ENCODE measurements at places on chromosomes 7 and 10.
A peak's percentile ranks its signal among the peaks of the same experiment; 100 is the strongest.

GRCh38 chr7:120221666-120222065 is 51.3 kb upstream of the KCND2 start:
- no peak for DNase-seq

- DNase-seq = no peak
These were observed 986.9 kb downstream of the REEP3 start for GRCh38 chr10:64508029-64508661.

GRCh38 chr10:107653832-107654287 is 489.4 kb upstream of the SORCS1 start:
- peak; percentile 16 for DNase-seq

GRCh38 chr7:50185951-50186682 is 93.1 kb upstream of the ZPBP start:
- DNase-seq = no peak

GRCh38 chr7:120274482-120274881 is 1.5 kb downstream of the KCND2 start:
- DNase-seq = no peak

DNA sequence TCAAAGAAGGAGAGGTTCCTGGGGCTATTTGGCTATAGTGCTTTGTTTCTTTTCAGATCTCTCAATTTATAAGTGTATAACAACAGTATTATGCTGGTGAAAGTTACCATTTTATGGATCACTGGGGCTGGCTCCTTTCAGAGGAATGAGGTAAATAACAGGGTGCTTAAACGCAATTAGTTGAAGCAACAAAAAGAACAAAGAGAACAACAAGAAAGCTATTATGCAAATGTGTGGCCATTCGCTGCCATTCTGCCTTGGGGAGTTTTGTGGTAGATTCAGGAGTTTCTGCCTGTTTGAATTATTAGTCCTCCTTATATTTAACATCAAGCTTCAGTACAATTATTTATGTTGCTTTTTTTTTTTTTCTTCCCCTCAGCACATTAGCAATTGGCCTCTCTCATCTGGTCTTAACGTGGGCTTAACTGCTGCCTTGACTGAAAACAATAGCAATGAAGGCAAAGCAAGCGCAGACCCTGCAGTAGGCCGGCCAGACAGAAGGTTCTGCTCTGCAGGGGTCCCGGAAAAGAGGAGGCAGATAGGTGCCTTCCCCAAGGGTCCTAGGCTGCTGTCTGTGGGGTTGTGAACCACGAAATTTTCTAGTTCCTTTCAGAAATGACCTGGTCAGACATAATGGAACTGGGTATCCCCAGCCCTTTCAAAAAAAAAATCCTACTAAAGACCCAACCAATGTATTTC is 339.9 kb upstream of the PODXL start:
- DNase-seq = no peak

- no peak for DNase-seq
These were observed 34.9 kb upstream of the PTF1A start for GRCh38 chr10:23157239-23157681.

- no peak for DNase-seq
These were observed 45.0 kb downstream of the ARMH3 start for GRCh38 chr10:102010961-102011360.

GRCh38 chr7:3955751-3956696 is 655.0 kb downstream of the SDK1 start:
- DNase-seq = no peak

GRCh38 chr7:3154881-3155494 is 111.3 kb upstream of the CARD11 start:
- no peak for DNase-seq

- DNase-seq = no peak
These were observed 45.5 kb upstream of the ZNRF2 start for GRCh38 chr7:30238721-30239441.

GRCh38 chr10:24952707-24953645 is 570 bp upstream of the PRTFDC1 start:
- DNase-seq = no peak

DNA sequence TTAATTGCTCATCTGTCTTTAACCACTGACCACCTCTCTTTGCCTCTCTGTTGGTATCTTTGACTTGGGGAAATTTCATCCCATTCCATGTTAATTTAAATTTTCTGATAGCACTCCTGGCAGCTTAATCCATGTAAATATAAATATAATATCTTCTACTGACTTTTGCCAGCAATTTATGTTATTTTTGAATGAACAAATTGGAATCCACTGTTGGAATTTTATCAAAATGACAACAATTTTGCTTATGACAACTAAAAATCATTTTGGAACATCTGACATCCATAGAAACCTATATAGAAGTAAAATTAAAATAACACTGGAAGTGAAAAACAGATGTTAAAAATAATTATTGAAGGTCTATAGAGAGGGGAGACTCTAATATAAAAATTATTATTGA is 176.5 kb upstream of the AKR1E2 start:
- no peak for DNase-seq

GRCh38 chr10:24097751-24098207 is 111.2 kb upstream of the KIAA1217 start:
- DNase-seq = no peak

GRCh38 chr10:3980660-3981059 is 195.7 kb upstream of the KLF6 start:
- no peak for DNase-seq

DNA sequence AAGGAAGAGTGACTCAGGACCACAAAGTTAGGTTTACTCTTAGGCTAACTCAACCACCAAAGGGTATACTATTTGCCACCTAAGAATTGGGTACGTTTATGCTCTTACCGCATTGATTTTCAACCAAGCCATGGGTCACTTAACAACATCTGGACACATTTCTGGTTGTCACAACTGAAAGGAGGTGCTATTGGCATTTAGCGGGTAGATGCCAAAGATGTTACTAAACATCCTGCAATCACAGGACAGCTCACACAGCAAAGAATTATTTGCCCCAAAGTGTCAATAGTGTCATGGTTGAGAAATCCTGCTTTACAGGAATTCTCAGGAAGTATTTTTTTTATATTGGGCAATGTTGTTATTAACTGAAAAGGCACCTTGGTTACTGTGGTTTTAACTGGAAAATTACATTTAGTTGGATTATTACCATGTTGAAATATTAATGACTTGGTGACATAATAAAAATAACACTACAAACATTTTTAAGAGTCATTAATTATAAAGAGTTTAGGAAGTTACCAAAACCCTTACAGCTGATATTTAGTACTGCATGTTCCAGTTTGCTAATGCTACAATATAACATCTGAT is 185.0 kb upstream of the TMEM196 start:
- no peak for DNase-seq

- no peak for DNase-seq
These were observed 7.7 kb downstream of the RUNDC3B start for GRCh38 chr7:87635921-87636320.

- DNase-seq = no peak
These were observed 93.1 kb upstream of the DKK1 start for GRCh38 chr10:52220947-52221346.
